ENCODE measurements at places on chromosomes 3 and 15.

- DNase-seq: no peak
These were observed 190.1 kb downstream of the PDE8A start for GRCh38 chr15:85171736-85172135.

GRCh38 chr15:86392874-86393273 is 313.2 kb downstream of the AGBL1 start:
- DNase-seq: no peak

- no peak for DNase-seq
These were observed 869 bp downstream of the PLA1A start for GRCh38 chr3:119598410-119599098.

GRCh38 chr3:65856907-65857306 is 181.8 kb downstream of the MAGI1 start:
- DNase-seq: no peak

DNA sequence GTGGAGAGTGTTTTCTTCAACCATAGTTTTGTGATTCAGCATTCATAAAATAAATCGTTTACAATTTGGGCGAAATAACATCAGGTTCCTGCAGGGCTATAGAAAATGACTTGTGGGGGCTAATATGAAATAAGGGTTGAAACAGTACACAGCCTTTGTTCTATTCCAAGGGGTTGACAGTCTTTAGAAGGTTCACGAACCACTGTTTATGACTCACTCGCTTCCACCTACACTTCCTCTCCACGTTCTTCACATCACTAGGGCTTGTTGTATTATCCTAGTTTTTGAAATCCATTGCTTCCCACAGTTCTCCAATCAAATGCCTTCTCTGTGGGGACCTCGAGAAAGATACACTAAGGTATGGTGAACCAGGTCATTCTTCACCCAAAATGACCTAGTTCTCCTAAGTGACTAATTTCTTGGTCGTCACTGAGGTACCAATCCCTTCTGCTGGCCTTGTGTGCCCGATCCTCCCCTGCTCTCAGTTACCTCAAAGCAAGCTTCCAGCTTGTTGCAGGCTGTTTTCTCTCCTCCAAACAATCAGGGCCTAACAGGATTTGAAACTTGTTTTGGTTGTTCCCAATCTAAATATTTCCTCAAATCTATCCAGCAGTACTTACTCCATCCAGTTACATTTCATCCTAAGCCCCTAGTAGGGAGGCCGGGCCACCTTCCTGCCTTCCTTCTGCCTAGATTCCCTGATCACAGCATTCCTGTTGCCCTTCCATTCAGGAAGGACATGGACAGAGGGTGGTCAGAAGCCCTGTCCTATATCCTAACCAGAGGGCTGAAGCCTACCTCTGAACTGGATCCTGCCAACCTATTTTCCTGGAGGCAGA is 23.1 kb upstream of the TBL1XR1 start:
- no peak for DNase-seq

GRCh38 chr3:196144383-196145105 is 62.7 kb upstream of the TFRC start:
- DNase-seq: no peak

DNA sequence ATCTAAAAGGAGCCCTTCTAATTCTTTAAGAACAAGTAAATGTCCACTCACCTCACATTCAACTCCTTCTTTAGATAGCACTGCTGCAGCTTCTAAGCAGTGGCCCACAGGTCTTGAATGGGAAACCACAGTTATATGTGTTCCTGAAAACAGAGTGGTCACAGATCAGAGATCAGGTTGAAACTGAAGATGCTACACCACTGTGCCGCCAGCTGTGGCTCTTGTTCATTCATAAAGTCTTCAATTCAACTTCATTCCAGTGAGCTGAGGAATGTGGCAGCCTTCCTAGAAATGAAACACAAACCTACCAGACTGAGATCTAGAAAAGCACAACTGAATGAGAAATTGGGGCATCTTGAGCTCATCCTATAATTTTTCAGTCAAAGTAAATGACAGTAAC is 4.0 kb downstream of the PDHB start:
- DNase-seq: no peak

DNA sequence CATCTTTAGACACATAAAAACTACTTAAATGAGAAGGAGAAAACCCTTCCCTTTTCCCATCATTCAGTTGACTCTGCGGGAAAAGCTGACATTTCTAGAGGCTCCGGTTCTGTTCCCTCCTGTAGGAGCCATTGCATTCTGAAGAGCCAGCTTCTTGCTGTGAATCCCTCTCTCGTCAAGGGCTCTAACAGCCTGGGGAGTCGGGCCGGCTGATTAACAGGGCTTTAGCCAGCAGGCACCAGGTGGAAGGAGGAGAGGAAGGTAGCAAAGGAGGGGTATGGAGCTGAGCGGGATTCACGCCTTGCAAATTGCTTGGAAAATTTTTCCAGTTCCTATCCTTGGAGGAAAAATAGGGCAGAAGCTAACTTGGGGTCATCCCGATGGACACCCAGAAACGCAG is 108.3 kb upstream of the UBE2E1 start:
- no peak for DNase-seq

- DNase-seq: no peak
These were observed 55.0 kb downstream of the CFAP20DC start for GRCh38 chr3:58994746-58995330.

GRCh38 chr15:41116116-41116961 is at the start of gene INO80:
Gene INO80, minus strand, starts transcription at chr15:41116280. Its CDS starts 19,970 bp downstream, at chr15:41096310.
- peak; percentile 96 for DNase-seq

- DNase-seq: no peak
These were observed 192.8 kb downstream of the ARPP21 start for GRCh38 chr3:35832140-35832571.

- no peak for DNase-seq
These were observed 234.8 kb downstream of the PTPRG start for GRCh38 chr3:61796088-61796680.

- DNase-seq: no peak
These were observed 309.5 kb upstream of the SLITRK3 start for GRCh38 chr3:165505657-165506056.

Measured in stimulated activated CD4-positive, alpha-beta T cell treated with anti-CD3 and anti-CD28 coated beads, Interleukin-4, amount 100 ng/mL, for 4 hours (primary cell).